Effector CD4-positive, alpha-beta T cell (primary cell): ENCODE measurements at places on chromosomes 2 and 18.

- DNase-seq = no peak
These were observed 119.3 kb upstream of the TWIST2 start for GRCh38 chr2:238728330-238729260.

- DNase-seq = no peak
These were observed 26.7 kb downstream of the NLRC4 start for GRCh38 chr2:32237996-32238395.

DNA sequence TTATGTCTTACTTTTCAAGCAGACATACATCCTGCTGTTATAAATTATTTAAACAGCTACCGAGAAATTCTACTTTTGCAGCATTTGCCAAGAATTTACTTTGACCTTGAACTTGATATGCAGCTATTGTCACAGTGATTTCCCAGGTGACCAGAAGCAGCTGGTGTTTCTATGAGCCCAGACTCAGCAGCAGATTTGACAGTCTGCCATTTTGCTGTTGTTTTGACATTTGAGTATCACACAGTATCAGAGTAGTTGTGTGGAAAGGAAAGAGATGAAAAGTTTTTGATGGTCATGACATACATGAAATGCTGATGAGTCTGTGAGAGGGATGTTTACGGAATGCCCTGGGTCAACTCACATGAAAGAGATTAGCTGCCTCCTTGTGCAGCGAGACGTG lies 6.6 kb upstream of the CCDC195 start:
- no peak for DNase-seq

DNA sequence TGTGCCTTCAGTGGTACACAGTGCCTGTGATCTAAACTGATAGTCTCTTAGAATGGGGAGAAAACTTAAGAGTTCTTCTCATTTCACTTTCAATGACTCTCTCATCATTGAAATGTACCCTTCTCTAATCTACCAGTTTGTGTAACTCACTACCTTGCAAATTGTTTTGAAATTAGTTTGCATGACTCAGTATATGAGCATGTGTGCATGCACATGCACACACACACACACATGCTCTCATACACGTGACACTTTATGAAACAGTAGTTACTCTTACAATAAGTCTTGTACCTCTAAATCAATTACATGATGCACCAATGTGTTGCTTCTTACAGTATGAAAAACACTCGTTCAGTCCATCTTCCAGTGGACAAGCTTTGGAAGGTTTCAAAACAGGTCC lies 10.6 kb downstream of the LYPD6B start:
- no peak for DNase-seq

GRCh38 chr2:164843346-164843911 lies 1.8 kb upstream of the COBLL1 start:
- no peak for DNase-seq

- DNase-seq = no peak
These were observed 14.8 kb downstream of the PLEKHM3 start for GRCh38 chr2:208010506-208010905.

- no peak for DNase-seq
These were observed 12.2 kb downstream of the EML6 start for GRCh38 chr2:54735636-54736035.

GRCh38 chr2:102487761-102488462 lies 14.9 kb downstream of the SLC9A4 start:
- DNase-seq = no peak

- DNase-seq = no peak
These were observed 20.4 kb upstream of the SH3BP4 start for GRCh38 chr2:234931371-234931770.

- DNase-seq = peak; percentile 72
These were observed 8.5 kb downstream of the HES6 start for GRCh38 chr2:238231251-238231793.

GRCh38 chr2:164436131-164436530 lies 185.2 kb downstream of the GRB14 start:
- DNase-seq = no peak

DNA sequence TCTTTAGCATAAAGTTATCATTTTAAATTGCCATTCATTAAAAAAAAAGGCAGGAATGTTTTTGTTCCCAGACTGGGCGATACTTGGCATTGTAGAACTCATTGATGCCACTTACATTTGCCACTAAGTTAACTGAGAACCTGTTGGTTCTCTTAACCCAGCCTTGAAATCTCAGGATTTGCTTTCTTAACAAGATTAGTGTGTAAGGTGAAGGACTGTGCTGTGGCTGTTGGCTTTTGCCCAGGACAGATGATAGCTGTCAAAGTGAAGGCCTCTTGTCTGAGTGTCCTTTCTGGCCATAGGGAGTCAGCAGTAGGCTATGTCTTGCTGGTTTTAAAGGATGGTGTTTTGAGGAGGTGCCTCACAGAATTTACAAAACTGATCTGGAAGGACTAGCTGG lies 2.6 kb downstream of the DPYSL5 start:
- DNase-seq = no peak

DNA sequence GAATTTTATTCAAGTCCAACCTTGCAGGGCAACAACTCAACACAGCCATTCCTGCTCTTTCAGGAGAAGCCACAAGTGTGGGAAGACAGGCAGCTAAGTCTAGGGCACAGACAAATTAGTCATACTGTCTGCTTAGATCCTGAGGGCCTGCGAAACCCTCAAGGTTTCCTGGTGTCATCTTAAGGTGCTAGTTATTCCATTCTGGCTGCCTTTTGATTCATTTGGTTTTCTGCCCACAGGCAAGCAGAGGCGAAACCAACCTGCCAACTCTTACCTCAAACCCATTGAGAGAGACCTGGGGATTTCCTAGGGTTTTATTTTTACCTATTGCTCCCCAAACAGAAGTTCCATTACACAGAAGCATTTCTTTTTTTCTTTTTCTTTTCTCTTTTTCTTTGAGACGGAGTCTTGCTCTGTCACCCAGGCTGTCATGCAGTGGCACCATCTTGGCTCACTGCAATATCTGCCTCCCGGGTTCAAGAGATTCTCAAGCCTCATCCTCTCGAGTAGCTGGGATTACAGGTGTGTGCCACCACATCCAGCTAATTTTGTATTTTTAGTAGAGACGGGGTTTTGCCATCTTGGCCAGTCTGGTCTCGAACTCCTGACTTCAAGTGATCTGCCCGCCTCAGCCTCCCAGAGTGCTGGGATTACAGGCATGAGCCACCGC lies 23.7 kb upstream of the SCYGR1 start:
- no peak for DNase-seq

- no peak for DNase-seq
These were observed 490.6 kb downstream of the IRS1 start for GRCh38 chr2:226308986-226309385.

DNA sequence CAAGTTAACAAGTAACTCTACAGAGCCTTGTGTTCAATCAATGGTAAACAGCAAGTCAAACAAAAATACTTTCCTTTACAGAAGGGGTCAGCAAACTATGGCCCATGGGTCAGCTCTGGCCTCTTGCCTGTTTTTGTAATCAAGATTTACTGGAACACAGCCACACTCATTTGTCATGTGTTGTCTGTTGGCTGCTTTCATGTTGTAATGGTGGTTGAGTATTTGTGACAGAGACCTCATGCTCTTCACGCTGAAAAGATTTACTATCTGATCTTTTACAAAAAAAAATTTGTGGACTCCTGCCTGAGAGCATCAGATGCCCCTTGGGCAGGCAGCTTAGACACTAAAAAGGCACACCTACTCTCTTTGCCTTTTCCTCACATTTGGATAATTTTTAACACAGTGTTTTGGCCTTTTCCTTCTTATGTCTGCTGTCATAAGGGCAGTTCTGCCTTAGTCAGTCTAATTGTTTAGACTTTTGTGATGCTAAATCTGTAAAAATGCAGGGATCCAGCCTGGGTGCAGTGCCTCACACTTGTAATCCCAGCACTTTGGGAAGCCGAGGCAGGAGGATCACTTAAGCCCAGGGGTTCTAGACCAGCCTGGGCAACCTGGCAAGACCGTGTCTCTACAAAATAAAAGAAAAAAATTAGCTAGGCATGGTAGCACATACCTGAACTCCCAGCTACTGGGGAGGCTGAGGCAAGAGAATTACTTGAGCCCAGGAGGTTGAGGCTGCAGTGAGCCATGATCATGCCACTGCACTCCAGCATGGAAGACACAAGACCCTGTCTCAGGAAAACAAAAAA lies 18.3 kb downstream of the IL1B start:
- DNase-seq = no peak

GRCh38 chr2:230861552-230862255 lies 3.0 kb upstream of the ITM2C start:
- DNase-seq = no peak

- DNase-seq = no peak
These were observed 170.6 kb downstream of the DNAH6 start for GRCh38 chr2:84686783-84687476.

GRCh38 chr2:63950414-63950813 lies 68.8 kb downstream of the VPS54 start:
- no peak for DNase-seq

- no peak for DNase-seq
These were observed 592.3 kb downstream of the TRIB2 start for GRCh38 chr2:13308989-13309388.

- DNase-seq = no peak
These were observed 155.2 kb downstream of the PXDN start for GRCh38 chr2:1588978-1589621.
